NCI-H446 (cell line): ENCODE measurements at places on chromosomes 12 and 14.

- no peak for DNase-seq
Measured at GRCh38 chr14:68384335-68384734, 408.5 kb downstream of the ZFP36L1 start.

- DNase-seq: no peak
Measured at GRCh38 chr12:89988188-89988915, 279.7 kb upstream of the ATP2B1 start.

DNA sequence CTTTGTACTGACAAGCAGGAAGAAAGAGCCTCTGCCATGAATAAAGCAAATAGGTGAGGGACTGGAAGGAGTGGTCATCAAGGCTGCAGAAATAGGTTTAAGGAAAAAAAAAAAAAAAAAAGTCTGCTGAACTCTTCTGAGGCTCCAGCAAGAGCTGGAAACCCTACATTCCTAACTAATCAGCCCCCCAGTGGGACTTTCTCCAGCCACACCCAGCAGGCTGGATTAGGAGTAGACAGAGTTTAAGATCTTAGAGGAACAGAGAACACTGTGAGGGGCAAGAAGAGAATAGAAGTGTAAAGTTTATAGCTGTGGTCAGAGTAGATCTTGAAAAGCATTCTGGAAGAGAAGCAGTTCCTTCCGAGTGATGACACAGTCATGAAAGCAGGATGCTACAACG is 66.4 kb downstream of the ATXN2 start:
- DNase-seq: no peak

- DNase-seq: no peak
Measured at GRCh38 chr12:54413284-54414190, 5.5 kb downstream of the ITGA5 start.

- no peak for DNase-seq
Measured at GRCh38 chr12:38954238-38954873, 49.0 kb upstream of the CPNE8 start.

DNA sequence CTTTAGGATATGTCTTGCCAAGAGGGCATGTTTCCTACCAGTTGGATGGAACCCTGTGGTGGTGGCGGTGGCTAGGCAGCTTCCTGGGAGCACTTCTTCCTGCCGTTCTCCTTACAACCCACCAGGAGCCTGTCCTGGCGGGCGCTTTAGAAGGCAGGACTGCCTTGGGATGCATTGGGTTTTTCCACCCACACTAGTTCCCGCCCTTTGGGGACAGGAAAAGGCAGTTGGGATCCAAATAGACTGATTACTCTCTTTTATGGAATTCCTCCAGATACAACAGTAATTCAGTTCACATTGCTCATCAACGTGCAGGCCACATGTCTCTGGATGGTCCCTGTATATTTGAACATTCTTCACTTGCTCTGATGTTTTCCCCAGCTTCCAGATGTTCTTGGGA is 305.7 kb upstream of the SSTR1 start:
- no peak for DNase-seq

- peak; percentile 69 for DNase-seq
Measured at GRCh38 chr14:81269100-81269978, 48.6 kb upstream of the GTF2A1 start.

DNA sequence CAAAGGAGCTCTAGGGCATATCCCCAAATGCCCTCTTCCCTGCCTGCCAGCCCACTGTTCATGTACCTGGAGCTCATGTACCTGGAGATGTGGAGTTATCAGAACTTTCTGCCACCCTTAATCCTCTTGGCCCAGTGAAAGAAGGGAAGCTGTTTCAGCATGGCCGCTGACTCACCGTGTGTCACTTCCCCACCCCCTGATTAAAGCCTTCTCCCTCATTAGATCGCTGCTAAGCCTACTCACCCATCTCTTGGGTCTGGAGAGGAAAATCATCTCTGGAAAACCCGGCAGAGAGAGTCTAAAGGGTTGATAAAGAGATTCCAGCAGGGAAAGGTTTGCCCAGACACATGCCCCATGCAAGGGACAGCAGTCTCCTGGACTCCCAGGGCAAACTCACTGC is 4.5 kb upstream of the LTBP2 start:
- no peak for DNase-seq

GRCh38 chr12:51265024-51265423 is 5.2 kb downstream of the SMAGP start:
- DNase-seq: no peak

DNA sequence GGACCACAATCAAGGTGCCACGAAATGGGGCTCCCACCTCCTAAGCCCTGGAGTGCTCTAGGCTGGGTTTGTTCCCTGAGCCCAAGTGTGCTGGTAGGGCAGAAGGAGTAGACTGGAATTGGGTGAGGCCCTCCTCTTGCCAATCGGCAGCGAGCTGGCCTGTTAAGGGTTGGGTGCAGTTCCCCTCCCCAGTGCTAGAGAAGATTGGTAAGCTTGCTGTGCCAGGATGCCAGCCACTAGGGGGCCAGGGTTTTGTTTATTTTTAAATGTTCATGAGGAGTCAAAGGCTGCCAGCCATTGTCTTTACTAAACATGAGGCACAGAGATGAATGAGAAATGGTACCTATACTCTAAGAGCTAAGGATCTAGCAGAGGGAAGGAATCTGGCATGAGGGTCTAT is 79.7 kb downstream of the SPTB start:
- peak; percentile 26 for DNase-seq

- DNase-seq: no peak
Measured at GRCh38 chr14:76203086-76204001, 51.6 kb downstream of the GPATCH2L start.

GRCh38 chr12:54045868-54046521 is 7.6 kb upstream of the HOXC4 start:
- DNase-seq: no peak

- DNase-seq: no peak
Measured at GRCh38 chr12:10179776-10180181, 947 bp downstream of the TMEM52B start.

GRCh38 chr14:95396221-95396620 is 76.5 kb upstream of the CLMN start:
- no peak for DNase-seq

- peak; percentile 14 for DNase-seq
Measured at GRCh38 chr14:59360923-59361794, 104.0 kb downstream of the GPR135 start.

DNA sequence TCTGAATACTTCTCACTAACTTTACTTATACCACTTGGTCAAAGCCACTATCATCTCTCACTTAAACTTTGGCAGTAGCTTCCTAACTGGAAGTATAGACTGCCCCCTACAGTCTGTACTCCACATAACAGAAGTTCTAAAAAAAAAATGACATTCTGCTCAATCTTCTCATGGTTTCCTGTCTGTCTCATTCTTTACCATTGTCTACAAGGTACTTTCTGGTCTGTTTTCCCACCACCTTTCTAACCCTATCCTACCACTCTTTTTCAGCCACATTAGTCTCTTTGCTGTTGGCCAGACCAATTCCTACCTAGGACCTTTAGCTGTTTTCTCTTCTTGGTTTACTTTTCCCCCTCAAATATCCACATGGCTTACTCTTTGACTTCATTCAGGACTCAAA is 14.7 kb downstream of the CPSF6 start:
- DNase-seq: no peak

DNA sequence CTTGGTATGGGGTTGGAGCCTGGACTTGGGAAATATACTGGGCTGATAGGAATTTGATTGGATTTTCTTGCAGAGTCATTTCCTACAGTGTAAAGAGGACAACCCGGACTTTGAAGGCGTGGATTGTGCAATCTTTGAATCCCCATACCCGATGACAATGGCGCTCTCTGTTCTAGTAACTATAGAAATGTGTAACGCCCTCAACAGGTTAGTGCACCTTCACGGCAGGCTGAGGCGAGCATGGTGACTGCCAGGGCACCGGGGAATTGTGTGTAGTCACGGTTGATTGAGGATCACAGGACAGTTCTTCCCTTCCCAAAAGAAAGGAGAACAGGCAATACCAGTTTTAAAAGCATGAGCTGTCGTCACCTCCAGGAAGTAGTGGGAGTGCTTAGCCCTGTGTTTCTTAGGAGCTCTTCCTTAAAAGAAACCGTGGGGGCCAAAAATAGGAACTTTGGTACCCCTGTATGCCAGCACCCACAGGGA is 58.3 kb downstream of the ANAPC7 start:
- DNase-seq: no peak

DNA sequence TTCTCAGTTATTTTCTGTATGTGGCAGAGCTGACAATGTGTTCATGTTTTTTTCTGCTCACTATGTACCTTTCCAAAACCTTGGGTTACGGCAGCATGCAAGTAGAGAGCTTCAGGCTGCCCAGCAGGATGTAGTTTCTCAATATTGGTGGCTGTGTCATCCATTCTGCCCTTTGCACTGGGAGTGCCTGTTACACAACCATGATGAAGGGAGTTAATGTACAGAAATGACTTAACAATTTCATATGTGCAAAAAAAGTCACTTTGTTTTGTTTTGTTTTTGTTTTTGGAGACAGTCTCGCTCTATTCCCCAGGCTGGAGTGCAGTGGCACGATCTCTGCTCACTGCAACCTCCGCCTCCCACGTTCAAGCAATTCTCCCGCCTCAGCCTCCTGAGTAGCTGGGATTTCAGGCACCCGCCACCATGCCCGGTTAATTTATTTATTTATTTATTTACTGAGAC is 6.1 kb upstream of the CNIH1 start:
- no peak for DNase-seq

GRCh38 chr14:61724133-61724532 is 28.8 kb downstream of the HIF1A start:
- DNase-seq: no peak

- no peak for DNase-seq
Measured at GRCh38 chr14:53437858-53438257, 284.7 kb upstream of the DDHD1 start.

- DNase-seq: peak; percentile 94
Measured at GRCh38 chr12:54988402-54989054, 4.0 kb upstream of the TESPA1 start.

GRCh38 chr12:10853776-10854175 is 4.5 kb upstream of the PRR4 start:
- no peak for DNase-seq

DNA sequence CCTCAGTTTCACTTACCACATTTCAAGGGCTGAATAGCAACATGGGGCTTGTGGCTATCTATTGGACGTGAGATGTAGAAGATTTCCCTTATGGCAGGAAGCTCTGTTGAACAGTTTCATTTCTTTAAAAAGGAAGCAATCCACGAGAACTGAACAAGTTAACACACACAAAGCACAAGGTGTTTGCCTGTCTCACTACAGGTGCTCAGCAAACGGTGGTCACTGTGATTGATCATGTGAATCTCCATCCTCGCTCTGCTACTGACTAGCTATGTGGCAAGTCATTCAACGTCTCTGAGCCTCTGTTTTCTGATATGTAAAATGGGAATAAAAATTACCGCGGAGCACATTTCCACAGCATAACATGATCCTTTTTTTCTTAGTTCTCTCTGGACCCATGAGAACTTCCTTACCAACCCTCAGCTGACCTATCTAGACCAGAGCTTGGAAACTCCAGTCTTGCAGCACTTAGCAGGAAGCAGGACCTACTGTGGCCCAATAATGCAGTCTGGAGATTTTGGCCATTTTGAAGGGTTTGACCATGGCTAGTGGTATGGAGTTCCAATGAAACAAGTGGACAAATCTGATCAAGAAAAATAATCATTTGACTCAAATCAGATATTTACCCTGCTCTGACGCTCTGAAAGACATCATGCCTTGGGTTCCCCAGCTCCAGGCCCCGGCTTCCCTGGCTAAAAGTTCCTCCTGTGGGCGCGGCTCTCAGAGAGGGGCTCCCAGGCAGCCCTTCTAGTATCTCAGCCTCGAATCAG is 278.8 kb downstream of the ZFP36L1 start:
- no peak for DNase-seq

DNA sequence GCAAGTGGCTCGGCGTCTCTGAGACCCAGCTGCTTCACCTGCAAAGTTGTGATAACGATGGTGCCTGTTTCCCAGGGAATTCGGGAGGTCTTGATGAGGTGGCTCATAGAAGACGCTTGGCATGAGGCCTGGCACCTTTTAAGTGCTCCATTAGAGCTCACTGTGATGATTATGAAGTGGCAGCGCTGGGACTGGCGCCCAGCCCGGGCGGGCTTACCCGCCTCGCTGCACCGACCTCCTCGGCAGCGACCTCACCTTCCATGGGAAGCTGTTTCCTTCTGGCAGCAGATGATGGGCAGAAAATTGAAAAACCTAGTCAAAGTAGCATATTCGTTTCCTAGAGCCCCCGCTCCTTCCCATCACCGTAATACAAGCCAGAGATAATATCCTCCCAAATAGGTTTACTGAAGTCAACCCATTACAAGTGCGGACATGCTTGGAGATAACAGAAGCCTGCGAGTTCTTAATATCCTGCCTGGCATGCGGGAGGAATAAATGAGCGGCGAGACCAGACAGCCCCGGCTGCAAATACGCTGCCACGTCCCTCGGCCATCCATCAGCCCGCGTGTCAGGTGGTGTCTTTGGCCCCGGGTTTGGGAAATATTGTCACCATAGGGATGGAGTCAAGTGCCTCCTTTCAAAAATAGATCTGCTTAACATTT is 35.2 kb upstream of the DLK1 start:
- peak; percentile 32 for DNase-seq

- DNase-seq: no peak
Measured at GRCh38 chr14:20434701-20435581, 1.0 kb downstream of the KLHL33 start.

- no peak for DNase-seq
Measured at GRCh38 chr12:113064395-113065125, 8.0 kb downstream of the DTX1 start.
